ENCODE measurements at places on chromosomes 3 and 15.

GRCh38 chr15:99435113-99435695 is 130.6 kb upstream of the MEF2A start:
- no peak for DNase-seq

DNA sequence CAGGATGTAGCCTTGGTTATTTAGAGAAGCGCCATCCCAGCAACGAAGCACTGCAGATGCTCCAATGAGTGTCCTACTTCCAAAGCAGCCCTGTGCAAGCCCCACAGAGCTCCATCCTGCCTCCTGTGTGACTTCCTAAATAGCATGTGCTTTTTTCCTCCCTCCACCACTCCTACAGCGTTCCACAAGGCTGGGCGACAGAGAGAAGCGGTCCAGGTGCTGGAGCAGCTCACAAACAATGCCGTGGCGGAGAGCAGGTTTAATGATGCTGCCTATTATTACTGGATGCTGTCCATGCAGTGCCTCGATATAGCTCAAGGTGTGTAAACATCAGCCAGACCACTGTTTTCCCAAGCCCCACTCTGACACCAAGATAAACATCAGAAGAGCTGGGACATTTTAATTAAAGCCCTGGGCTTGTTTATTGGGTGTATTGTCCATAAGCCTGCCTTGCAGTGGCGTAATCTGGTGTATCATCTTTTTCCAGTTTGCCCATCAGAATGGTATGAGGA is 22.2 kb upstream of the RHO start:
- no peak for DNase-seq

DNA sequence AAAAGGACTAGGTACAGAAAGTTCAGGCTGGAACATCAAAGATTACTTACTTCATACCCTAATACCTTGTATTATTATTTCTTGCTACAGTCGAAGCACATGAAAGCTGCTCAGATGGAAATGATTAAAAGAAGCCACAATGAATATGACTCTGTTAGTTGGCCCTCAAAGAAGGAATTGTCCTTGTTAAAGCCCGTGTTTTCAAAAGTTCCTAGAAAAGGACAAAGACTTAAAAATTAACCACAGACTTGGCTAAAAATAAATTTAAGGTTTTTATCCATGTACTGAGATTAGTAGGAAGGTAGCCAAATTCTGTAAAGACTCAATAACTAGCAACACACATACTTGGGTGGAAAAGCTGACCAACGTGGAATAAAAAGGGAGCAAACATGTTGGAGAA is 251.0 kb upstream of the RARB start:
- DNase-seq: no peak

DNA sequence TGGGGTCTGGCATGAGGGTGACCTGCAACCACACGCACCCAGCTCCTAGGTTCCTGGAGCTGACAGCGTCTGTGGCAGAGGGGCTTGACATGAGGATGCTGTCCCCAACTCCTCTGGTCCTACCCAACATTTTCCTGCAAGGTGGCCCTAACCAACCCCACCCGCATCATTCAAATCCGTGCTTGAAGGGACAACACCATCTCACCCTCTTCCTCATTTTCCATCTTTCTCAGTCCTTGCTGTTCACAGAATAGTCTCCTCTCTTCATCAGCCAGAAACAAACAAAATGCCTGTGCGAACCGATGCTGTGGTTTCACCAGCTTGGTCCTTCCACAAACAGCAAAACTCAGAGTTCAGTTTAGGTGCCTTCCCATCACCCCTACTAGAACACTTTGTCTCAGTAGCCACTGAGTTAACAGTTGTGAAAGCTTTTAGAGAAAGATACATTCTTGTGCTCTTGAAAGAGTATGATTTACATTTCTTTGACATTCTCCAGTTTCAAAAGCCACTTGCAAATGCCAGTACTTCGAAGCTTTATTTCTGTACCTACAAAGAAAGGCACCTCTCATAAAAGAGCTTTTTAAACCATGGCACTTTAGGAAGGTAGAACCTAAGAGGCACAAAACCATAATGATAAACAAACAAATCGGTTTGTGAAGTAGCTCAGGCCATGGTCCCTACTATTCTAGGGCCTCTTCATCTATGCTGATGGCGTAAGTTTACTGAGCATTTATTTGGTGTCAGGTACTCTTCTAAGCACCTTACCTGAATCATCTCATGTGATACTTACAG is 360.1 kb downstream of the SHQ1 start:
- no peak for DNase-seq

- DNase-seq: peak; percentile 92
Observed at GRCh38 chr3:69085833-69086722, 1.3 kb downstream of the ARL6IP5 start.

GRCh38 chr15:64905119-64905831 is 6.4 kb upstream of the ANKDD1A start:
- no peak for DNase-seq

GRCh38 chr3:135100366-135100765 is 305.3 kb downstream of the EPHB1 start:
- no peak for DNase-seq

DNA sequence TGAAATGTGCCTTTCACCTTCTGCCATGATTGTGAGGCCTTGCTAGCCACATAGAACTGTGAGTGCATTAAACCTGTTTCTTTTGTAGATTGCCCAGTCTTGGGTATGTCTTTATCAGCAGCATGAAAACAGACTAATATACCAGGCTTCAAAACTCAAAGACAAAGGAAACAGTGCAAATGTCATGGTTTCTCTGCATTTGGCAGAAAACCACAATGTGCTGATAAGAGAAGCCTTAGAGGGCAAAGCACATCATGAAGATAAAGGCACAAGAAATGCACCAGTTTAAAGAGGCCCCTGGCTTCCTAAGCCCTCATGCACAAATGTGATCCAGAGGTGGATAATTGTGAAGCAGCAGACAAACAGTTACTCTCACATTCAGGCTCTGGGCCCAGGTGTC is 259.2 kb downstream of the CPNE4 start:
- DNase-seq: no peak

DNA sequence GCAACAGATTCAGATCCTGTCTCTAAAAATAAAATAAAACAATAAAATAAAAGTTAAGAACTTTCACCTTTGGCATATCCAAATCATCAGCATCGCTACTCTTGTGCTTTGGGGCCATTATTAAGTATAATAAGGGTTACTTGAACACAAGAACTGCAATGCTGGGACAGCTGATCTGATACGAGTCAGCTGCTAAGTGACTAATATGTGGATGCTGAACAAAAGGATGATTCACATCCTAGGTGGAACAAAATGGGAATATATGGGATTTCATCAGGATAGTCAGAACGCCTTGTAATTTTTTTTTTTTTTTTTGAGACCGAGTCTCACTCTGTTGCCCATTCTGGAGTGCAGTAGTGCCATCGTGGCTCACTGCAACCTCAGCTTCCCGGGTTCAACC is 29.7 kb downstream of the BUB1B start:
- DNase-seq: peak; percentile 86

DNA sequence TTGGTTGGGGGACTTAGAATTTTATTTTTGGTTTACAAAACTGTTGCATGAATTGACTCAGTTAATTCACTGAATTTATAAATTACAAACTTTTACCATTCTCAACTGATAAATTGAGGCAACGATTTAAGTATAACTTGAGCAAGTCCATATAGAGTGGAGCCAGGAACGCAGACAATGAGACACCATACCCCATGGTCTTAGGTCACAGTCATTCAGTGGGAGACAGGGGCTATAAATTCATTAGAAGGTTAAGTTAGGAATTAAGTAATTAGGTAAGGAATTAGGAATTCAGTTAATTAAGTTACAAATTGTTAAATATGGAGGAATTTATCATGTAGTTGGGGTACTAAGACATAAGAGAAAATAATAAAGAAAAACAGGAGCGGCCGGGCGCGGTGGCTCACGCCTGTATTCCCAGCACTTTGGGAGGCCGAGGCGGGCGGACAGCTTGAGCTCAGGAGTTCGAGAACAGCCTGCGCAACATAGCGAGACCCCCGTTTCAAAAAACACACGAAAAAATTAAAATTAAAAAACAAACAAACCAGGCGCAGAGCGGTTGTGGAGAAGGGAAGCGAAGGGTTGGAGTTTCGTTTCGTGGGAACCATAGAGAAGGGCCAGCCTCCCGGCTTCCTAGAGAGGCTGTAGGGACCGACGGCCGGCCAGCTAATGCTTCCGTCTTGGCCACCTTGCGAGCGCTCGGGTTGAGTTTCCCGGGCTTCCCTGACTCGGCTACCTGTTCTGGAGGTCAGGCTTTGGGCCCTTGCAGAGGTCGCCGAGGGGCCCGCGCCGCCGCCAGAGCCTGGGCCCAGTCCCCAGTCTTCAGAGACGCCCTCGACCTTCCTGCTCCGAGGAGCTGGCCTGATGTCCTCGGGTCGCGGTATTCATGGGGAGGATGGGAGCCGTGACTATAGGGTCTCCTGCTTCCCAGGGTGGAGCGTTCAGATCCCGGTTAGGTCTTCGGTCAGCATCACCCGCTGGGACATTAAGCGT is at the start of gene ZNF619:
Gene ZNF619 (plus strand): TSS at position 645 of the 993 bp plus-strand sequence. CDS start 858 bp downstream, outside the sequence.
- DNase-seq: peak; percentile 77

DNA sequence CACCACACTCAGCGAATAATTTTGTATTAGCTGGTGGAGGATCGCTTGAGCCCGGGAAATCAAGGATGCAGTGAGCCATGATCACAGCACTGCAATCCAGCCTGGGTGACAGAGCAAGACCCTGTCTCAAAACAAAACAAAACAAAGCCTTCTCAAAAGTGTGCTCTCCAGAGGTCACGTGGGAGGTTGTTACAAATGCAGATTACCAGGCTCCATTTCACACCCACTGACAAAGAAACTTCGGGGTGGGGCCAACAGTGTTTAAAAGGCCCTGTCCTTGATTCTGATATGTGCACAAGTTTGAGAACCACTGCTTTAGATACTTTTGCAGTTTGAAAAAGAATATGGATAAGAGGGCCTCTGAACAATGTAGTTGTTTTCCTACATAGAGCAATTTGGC is 80.5 kb downstream of the UBE2E2 start:
- DNase-seq: no peak

- DNase-seq: no peak
Observed at GRCh38 chr15:100202309-100202960, 139.3 kb downstream of the ADAMTS17 start.

GRCh38 chr3:82130046-82130445 is 368.6 kb upstream of the GBE1 start:
- no peak for DNase-seq

DNA sequence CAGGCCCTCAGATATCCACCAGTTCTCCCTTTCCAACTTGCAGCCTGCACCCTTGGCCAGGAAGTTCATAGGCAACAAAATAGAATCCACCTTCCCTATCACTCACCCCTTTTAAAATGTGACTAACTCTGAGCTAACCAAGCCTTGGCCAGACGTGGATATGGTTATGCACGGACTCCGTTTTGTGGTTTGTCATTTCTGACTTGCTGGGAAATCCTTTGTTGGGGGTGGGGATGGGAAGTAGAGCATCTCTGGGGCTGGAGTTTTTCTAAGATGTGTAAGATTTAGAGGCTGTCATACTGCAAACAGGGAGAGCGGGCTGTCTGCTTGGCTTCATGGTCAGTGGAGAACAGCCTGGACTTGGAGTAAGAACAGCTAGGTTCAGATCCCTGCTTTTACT is 62.6 kb downstream of the SMAD3 start:
- DNase-seq: peak; percentile 99

GRCh38 chr3:187695449-187695848 is 6.9 kb downstream of the RTP2 start:
- DNase-seq: no peak

- peak; percentile 5 for DNase-seq
Observed at GRCh38 chr15:44435893-44436667, 8.7 kb downstream of the CTDSPL2 start.

DNA sequence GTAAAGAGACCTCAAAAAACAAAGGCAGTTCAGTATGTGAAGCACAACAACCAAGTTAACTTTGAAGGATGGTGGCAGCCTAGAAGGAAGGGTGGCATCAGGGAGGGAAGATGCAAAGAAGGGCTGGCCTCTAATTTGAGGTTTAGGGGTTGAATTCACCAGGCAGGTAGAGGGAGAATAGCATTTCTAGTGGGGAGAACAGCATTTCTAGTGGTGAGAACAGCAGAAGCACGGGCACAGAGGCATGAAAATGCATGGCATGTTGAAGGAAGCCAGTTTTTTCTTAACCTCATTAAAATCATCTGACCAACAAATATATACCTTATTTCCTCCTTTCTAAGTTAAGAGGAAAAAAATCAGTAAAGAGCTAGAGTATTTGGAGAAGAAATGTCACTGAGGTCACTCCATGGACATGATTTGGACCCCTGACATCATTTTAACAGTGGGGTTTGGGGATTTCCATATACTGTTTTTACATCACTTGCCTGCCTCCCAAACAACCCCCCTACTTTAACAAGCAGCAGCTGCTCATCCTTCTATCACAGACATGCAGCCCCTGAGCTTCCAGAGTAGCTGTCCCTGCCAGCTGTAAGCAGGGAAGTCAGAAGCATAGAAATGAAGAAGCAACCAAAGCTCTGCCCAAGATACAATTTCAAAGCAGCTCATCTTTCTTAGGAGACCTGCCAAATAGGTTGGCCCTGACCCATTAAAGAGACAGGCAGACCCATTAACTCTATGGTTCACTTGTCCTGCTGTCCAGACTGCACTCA is 2.4 kb upstream of the POPDC2 start:
- DNase-seq: peak; percentile 44

DNA sequence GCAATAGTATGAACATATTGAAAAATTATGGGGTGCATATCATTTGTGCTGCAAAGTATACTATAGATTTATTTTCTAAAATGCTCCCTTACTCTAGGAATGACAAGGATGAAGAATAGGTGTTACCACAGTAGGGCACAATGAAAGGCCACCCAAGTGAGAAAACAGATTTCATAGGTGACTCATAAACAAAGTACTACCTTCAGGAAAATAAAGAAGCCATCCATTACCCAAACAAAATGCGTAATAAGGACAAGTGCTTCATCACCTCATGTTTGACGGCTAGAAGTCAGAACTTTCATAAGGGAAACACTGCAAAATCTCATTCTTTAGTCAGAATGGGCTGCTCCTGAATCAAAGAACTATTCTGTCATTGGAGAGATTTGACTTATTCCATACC is 116.6 kb downstream of the MFSD1 start:
- DNase-seq: no peak

GRCh38 chr3:175426805-175427204 is 567.7 kb downstream of the NAALADL2 start:
- no peak for DNase-seq

- DNase-seq: peak; percentile 24
Observed at GRCh38 chr3:10983219-10983916, 9.2 kb upstream of the SLC6A1 start.

- DNase-seq: no peak
Observed at GRCh38 chr15:77071305-77072223, 655 bp upstream of the TSPAN3 start.

- no peak for DNase-seq
Observed at GRCh38 chr3:48151807-48152427, 36.3 kb downstream of the CDC25A start.

All from HT1080 (cell line).